ENCODE measurements at places on chromosomes 11 and 22.

DNA sequence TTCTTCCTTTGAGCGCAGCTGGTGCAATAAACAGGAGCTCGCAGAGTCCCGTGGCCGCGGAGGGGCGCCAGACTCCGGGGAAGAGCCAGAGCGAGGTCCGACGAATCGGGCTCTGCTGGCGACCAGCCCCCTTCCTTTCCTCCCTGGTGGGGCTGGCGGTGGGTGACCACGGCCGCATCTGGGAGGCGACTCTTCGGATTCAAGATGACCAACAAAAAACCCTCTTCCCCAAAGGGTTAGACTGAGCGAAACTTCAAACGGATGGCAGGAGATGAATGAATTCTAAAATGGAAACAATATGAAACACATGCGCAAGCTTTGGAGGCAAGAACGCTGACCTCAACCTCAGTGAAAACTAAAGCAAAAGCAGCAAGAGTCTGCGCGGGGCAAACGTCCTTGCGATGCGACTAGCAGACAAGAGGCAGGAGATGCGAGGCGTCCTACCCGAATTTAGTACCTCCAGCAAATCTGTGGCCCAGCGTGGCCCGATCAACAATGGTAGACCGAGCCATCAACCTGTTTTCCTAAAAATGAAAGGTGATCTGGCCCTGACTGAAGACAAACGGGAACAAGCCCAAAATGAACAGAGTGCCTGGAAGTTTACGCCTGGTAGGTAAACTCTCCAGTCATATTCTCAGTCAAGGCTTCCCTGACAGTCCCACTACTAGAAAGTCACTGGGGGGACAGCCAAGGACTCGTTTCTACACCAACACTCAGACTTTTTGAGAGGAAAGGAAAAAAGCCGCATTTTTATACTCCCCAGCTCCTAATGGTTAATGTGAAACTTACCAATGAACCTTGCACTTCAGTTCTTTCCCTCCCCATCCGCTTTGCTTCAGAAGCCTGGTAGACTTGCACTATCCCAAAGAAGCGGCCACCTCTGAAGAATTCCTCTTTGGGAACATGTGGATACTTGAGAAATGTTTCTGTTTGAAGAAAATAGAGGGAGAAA, 11.6 kb downstream of the MMP3 start:
- DNase-seq, result no peak

- no peak for DNase-seq
Observed at GRCh38 chr11:44571871-44572270, 6.4 kb downstream of the CD82 start.

- DNase-seq, result no peak
Observed at GRCh38 chr11:11605181-11605580, 16.6 kb downstream of the GALNT18 start.

GRCh38 chr22:46240907-46241306, 9.2 kb downstream of the CDPF1 start:
- no peak for DNase-seq

DNA sequence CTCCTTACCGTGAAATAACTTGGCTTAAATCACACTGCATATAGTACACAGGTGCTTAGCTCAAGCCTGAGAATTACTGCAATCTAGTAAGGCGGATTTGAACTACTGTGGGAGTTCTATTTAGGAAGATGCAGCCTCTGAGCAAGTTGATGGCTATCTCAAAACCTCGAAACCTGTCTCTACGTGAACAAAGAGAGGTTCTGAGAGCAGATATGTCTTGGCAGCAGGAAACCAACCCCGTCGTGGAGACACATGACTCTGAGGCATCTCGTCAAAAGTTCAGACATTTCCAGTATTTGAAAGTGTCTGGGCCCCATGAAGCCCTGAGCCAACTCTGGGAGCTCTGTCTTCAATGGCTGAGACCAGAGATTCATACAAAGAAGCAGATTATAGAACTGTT, 5.9 kb downstream of the ZNF215 start:
- no peak for DNase-seq

DNA sequence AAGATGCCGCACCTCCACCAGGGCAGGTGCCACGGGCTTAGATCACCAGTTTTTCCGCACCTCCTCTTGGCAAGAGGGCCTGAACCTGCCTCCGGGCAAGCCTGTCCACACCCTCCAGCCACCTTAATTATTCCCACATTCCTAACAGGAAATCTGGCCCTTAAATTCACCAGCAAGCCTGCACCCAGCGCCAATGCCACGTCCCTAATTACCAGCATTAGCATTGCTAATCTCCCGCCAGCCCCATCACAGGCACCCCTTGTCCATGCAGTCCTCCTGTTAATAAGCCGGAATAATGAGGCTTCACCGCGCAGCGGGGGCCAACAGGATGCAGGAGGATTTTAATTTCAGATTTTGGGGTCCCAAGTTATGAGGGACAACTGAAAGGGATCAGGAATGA, 69.7 kb downstream of the PHF21B start:
- DNase-seq, result no peak

DNA sequence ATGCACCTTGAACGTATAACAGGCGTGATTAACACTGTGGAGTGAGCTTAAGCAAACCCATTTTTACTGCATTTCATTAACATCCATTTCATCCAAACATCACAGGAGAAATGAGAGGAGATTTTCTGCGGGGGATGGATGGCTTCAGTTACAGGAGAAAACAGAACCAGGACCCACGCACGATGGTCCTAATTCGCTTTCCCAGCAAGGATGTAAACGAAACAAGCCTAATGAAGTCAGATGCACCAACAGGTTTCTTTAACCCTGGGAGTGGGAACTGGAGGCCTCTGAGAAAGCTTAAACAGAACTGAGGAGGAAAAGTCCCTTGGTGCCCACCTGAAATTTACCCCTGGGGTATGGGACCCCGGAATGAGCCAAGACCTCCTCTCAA, 2.7 kb downstream of the CADM1 start:
- no peak for DNase-seq

DNA sequence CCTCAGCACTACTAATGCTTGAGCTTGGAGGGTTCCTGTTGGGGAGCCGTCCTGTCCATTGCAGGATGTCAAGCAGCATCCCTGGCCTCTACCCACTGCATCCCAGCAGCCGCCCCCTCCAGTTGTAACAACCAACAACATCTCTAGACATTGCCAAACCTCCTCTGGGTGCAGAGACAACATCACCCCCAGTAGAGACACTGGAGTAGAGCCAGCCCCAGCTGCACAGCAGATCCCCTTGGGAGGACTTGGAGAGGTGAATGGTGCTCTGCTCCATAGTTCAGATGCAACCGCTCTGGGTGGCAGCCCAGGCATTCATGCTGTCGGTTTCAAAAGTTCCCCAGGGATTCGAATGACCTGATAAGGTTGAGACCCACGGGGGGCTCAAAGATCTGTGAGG, 259.0 kb downstream of the MN1 start:
- no peak for DNase-seq

DNA sequence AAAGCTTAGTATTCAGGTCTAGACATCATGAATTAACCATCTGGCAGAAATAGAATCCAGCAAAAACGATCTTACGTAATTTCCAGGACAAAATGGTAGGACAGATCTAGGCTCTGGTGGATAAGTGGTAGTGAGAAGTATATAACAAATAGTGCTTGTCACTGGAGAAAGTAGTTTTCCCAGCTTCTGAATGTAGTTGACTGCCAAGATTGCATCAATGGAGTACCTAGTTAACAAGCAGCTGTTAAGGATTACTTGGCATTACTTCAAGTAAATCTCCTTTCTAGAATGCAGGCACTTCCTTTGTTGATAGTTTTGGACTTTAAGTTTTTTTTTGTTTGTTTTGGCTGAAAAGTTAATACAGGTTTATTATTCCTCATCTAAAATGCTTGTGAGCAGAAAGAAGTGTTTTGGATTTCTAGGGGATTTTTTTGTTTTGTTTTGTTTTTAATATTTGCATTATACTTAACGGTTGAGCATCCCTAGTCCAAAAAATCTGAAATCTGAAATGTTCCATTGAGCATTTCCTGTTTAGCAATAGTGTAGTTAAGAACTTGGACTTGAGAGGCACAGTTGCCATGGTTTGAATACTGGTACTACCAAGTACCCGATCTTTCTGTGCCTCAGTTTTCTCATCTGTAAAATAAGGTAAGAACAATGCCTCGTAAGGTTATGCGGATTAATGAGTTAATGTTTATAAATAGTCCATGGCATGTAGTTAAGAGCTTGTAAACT, 20.3 kb downstream of the FAM118B start:
- DNase-seq, result no peak

- DNase-seq, result no peak
Observed at GRCh38 chr11:14546672-14547071, 26.5 kb upstream of the PSMA1 start.

All from stimulated activated CD8-positive, alpha-beta memory T cell treated with anti-CD3 and anti-CD28 coated beads, Interleukin-2, amount 100 ng/mL, for 1 hour (primary cell).